ENCODE measurements at places on chromosomes 3 and 15. TPM values are rescaled to one million over a fixed set of nuclear protein-coding genes. Genes with fewer than 3 reads are reported as not detected.

GRCh38 chr15:44775953-44776352, 39.6 kb downstream of the TRIM69 start:
- DNase-seq, result peak; percentile 36

FEZF2 gene
- not detected for total RNA-seq

DNA sequence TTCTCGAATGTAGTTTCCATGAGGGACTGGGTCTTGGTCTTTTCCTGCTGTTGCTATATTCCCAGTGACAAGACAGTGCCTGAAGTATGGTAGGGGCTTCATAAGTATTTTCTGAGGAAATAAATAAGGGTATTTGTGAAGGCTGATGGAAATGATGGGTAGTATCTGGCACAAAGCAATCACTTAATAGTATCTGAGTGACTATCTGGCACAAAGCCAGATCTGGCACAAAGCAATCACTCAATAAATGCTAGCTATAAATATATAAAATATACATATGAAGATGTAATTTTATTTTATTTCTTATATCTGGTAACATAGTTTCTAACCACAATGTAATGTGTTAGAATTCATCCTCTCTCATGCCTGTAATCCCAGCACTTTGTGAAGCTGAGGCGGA, 20.7 kb upstream of the PROK2 start:
- DNase-seq, result no peak

DNA sequence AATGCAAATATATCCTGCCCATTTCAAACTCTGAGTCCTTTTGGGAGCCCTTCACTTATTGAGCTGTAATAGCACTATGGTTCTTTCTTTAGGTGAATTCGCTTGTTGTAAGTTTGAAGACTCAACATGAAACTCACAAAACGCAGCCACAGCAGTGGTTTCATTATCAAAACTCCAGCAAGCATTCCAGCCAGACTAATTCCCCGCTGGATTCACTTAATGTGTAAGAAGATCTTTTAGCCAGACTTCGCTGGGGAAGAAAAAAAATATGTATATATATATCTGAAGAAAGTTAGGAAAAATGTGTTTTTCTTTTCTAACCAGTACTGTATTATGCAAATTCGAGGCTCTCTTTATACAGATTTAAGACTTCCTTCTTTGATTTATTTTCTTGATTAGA, 241.1 kb downstream of the WNT5A start:
- DNase-seq, result no peak

NR2F2 gene
- 21.4 TPM for total RNA-seq

PRSS50 gene
- 0.50 TPM for total RNA-seq

ISLR gene
- total RNA-seq, result 391 TPM

- DNase-seq, result no peak
Observed at GRCh38 chr3:96813820-96814650, at the start of gene EPHA6. TSS of gene EPHA6 (plus strand) at chr3:96814594.

GRCh38 chr3:19022546-19022945, 125.8 kb upstream of the KCNH8 start:
- DNase-seq, result no peak

DNA sequence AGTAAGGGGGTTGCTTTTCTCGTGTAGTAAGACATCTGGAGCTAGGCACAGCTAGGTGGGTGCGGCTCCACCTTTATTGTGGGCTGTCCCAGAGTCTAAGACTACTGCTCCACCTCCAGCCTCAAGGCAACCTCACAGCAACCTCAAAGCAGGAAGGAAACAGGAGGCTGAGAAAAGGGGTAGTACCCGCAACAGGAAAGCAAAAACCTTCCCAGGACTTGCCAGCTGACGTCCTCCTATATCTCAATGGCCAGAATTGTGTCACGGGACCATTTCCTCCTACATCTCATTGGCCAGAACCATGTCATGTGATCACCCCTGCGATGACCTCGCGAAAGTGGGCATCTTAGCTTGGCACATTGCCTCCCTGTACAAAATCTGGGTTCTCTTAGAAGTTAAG, 4.3 kb upstream of the GPR160 start:
- no peak for DNase-seq

GRCh38 chr3:131922356-131922755, 112.5 kb downstream of the CPNE4 start:
- DNase-seq, result no peak

GMPPB gene
- 9.7 TPM for total RNA-seq

GRCh38 chr3:158460926-158461325, 110.1 kb upstream of the MLF1 start:
- no peak for DNase-seq

RBP2 gene
- not detected for total RNA-seq

GRCh38 chr3:82939491-82940097, 1178.1 kb upstream of the GBE1 start:
- no peak for DNase-seq

DNA sequence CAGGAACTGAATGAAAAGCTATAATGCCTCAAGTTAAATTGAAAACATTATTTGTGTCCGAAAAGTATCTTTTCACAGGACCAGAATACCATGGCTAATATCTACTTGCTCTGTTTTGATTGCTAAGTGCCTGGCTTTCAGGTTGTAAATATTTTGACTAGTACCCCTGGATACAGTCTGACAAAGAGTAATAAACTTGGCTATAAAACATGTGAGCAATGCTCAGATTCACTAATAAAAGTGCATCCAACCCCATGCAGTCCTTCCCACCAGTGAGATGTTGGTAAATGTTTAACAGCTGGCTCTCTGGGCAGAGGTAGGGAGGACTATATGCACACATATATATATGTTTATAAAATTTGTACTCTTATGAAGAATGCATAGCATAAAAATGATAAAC, 281.8 kb upstream of the TGFBR2 start:
- DNase-seq, result no peak

DNA sequence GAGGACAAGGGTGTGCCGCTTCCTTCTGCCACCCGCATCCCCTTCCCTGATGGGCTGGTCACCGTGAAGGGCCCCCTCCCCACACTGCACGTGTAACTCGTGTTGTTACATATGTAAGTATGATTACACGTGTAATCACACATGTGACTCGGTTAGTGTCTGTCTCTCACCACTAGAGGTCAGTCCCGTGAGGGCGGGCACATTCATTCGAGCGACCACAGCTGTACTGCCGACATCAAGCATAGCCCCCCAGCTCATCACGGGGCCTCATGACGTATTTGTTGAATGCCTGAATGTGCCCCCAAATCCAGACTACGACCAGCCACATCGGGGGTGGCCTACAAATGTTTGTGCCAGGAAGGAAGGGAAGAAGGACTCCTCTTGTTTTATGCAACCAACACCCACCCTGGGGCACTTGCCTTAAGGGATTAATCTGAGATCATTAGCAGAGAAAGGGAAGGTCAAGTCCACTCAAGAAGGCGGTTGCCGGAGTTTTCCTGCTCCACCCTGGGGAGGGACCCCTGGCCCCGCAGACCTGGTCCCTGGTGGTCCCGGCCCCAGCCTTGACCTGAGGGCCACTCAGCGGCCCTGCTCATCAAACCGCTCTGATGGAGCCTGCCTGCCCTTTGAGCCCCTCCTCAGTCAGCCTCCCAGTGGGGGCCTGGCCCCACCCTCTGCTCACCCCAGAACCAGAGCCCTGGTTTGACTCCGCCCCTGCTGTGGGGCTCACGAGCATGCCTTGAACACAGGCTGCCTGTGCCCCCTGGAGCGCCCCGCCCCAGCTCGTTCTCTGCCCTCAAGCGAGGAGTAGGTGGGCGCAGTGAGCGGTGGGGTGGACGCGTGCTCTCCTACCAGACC, 52.8 kb downstream of the RGMA start:
- no peak for DNase-seq

GRCh38 chr3:197547306-197548011, 8.3 kb downstream of the BDH1 start:
- DNase-seq, result no peak

- no peak for DNase-seq
Observed at GRCh38 chr3:195140816-195141793, 129.9 kb downstream of the XXYLT1 start.
